ENCODE measurements at places on chromosomes 2 and 18.

- no peak for DNase-seq
Measured at GRCh38 chr18:79628416-79629248, 51.0 kb upstream of the CTDP1 start.

- DNase-seq = no peak
Measured at GRCh38 chr2:158965641-158966040, 2.8 kb upstream of the TANC1 start.

DNA sequence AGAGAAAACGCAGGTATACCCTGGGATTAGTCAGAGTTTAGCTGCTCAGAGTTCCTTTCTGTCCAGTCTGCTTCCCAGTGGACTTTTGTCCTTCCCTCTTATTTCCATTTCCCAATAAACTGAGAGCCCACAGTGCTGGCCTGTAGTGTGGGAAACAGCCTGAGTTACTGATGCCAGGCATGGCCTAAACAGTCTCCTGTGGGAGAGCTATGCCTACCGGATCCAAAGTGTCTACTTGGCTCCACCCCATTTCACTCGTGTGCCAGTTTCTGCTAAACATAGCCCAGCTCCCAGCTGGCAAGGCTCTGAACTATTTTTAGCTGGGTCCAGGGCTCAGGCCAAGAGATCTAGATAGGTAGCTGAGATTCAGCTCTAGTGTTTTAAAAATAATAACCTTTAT lies 15.6 kb upstream of the PPP1CB start:
- no peak for DNase-seq

DNA sequence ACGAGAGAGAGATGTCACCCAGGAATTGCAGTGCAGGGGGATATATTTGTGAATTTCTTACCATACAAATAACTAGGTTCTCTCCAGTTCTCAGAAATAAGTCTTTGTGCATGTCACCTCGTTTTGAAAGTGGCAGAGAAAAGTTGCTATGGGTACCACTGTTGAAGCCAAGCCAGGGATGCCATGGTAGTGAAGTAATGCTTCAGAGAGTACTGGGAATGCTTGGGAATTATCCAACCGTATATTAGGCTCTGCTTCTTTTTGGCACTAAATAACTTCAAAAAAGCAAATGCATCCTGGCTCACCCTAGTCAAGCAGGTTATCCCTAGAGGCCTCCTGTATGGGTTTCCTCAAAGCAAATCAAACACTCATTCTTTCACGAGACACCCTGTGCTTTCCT lies 50.7 kb upstream of the DDX18 start:
- no peak for DNase-seq

GRCh38 chr18:57748770-57749603 lies 54.1 kb downstream of the ATP8B1 start:
- peak; percentile 9 for DNase-seq

GRCh38 chr2:217666338-217666737 lies 336.5 kb downstream of the TNS1 start:
- no peak for DNase-seq

- DNase-seq = peak; percentile 57
Measured at GRCh38 chr18:31684279-31685096, at the start of gene B4GALT6. B4GALT6 (minus strand) TSS chr18:31684581; CDS start chr18:31684426, 155 bp downstream.

DNA sequence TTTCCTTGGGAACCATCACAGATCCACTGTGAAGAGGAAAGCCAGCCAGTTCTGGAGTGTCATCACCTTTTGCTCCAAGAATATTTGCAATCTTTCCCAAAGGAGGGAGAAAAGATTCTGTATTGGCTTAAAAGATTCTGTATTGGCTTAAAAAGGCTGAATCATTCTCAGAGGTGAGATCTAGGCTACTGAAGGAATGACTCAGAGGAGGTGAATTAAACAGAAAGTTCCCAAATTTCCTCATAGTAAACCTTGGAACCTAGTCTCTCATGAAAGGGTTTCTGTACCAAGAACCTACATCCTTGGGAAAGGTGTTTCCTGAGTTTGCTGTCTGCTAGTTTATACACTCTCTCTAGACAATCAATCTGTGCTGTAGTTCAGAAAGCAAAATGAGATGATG lies 34.1 kb upstream of the GRB14 start:
- no peak for DNase-seq
